Activated T-cell treated with anti-CD3 and anti-CD28 coated beads, Interleukin-2, amount 50 U/mL, for 72 hours (primary cell): ENCODE measurements at places on chromosomes 11 and 22.

DNA sequence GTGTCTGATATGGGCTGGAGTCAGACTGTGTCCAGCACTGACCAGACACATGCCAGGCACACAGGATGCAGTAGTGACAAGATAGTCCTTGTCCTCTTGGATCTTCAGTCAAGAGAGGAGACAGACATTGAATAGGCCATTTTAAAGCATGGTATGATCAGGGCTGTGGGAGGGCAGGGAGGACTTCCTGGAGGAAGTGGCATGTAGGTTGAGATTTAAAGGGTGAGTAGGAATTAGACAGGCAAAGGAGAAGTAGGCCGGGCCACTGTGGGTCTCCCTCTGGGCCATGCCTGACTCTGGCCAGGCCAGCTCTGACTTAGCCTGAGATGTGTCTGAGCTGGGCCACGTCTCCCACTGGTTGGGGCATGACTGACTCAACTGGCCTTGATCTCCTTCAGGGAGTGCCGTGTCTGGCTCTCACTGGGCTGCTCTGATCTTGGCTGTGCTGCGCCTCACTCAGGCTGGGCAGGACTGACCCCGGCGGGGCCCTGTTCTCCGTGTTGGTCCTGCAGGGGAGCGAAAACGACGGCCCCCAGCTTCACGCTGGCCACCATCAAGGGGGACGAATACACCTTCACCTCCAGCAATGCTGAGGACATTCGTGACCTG lies 71.2 kb downstream of the MYO7A start:
- DNase-seq = no peak

- peak; percentile 54 for DNase-seq
These were observed 6.7 kb upstream of the AHNAK start for GRCh38 chr11:62553080-62553838.

DNA sequence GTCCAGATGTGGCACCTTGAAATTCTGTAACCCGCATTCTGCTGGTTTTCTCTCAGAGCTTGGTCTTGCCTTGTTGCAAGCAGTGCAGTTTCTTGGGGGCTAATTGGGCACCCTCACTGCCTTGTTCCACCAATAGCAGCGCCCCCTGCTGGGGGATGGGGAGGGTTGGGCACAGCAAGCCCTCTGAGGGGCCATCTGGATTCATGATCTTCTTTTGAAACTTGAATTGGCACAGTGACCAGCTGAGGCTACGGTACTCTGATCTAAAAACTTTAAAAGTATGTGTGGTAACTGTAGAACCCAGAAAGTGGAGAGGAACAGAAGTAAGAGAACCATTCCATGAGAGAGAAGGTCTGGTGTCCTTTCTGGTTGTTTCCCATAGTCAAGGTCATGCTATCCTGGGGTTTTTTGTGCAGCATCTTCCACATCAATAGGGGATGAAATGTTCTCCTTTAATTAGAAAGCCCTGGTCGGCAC lies 64.2 kb downstream of the MED15 start:
- peak; percentile 64 for DNase-seq

DNA sequence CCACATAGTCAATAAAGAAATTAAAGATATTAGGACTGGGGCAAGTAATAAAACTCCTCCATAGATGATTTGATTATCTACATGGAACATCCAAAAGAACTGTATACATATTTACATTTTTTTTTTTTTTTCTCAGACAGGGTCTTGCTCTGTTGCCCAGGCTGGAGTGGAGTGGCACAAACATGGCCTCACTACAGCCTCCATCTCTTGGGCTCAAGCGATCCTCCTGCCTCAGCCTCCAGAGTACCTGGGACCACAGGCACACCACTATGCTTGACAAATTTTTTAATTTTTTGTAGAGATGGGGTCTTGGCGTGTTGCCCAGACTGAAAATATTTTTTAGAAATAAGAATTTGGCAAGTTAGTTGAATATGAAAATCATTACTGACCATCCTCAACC lies 24.7 kb downstream of the REXO2 start:
- DNase-seq = no peak

DNA sequence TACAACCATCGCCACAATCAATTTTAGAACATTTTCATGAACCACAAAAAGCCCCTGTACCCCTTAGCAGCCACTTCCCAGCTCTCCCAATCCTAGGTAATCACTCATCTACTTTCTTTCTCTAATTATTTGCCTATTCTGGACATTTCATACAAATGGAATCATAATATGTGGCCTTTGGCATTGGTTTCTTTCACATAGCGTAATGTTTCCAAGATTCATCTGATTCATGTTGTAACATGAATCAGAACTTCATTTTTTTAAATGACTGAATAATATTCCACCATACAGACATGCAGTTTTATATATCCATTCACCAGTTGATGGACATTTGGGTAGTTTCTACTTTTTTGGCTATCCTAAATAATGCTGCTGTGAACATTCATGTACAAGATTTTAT lies 56.2 kb upstream of the RCN1 start:
- no peak for DNase-seq

- peak; percentile 72 for DNase-seq
These were observed at the start of gene PGAP2 for GRCh38 chr11:3807909-3808860. TSS of gene PGAP2 (plus strand) at chr11:3808560. CDS start at chr11:3811260, 2,700 bp downstream.

DNA sequence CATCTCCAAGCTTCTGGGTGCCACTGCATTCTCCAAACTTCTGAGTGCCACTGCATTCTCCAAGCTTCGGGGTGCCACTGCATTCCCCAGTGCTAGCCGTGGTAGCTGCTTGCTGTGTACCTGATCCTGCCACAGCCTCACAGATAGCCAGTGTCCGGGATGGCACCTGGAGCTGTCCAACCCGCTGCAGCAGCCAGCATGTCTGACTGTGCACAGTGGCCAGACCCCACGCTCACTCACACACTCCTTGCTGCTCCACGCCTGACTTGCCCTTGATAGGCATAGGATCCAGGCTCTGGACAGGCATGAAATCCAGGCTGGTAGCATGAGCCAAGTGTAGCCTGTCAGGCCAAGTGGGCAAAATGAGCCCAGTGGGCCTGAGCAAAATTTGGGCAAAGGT lies 465.0 kb downstream of the GUCY1A2 start:
- no peak for DNase-seq

GRCh38 chr11:93392867-93393266 lies 62.3 kb downstream of the DEUP1 start:
- no peak for DNase-seq

DNA sequence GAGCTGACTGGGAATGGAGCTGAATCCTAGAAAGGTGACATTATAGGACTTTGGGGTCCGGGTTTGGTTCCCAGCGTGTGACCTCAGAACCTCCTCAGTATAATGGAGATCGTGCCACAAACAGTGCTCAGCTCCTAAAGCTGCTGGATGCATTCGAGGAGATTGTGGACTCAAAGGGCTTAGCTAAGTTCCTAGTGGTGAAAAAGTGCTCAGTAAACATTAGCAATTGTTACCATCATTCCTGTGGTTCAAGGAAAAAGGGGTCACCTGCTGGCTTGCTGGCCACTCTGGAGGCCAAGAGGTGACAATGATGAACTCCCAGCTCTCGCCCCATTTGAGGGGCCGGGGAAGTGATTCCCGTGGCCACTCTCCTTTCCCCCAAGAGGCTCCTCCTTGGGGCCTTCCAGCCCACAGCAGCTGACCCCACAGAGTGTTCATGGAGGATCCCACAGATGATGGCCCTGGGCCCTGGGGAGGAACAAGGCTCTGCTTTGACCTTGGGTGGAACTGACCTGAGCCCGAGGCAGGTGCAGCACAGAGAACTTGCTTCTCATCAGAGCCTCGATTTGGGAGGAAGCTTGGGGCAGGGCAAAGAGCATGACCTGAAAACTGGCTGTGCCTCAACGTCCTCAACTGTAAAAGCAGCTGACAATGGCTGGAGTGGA lies 40.1 kb downstream of the TRIM29 start:
- DNase-seq = no peak

- DNase-seq = no peak
These were observed 66.6 kb upstream of the MPPED2 start for GRCh38 chr11:30652801-30653200.

GRCh38 chr11:6350043-6350442 lies 29.7 kb upstream of the CAVIN3 start:
- DNase-seq = no peak

DNA sequence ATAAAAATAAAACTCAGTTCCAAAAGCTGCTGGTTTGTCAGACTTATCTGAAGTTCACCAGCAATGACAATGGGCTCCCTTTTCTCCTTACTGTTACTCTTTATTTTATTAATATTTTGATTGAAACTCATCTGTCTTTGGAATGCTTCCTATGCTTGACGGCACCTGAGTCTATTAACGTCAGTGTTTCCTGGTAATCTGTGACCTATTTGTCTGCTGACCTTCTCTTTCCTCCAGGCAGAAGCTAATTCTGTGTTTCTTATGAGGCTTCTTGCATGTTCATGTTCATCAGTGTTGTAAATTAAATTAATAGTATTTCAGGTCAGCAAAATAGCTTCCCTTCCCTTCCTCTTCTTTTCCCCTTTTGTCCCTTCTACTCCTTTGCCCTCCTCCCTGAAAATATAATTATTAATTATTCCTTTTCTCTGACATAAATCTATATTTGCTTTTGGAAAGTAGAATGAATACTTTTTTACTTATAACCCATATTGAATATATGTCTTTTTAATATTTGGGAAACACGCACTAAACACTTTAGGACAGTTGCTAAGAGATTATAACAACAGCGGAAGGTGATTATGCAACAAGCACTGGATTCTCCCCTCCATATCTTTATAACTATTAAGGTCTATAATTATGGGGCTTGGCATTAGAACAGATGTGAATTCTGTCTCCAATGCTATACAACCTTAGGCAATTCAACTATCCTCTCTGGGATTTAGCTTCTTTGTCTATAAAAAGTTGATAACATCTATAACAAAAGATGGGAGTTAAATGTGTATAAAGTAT lies 32.1 kb upstream of the PCF11 start:
- DNase-seq = no peak

DNA sequence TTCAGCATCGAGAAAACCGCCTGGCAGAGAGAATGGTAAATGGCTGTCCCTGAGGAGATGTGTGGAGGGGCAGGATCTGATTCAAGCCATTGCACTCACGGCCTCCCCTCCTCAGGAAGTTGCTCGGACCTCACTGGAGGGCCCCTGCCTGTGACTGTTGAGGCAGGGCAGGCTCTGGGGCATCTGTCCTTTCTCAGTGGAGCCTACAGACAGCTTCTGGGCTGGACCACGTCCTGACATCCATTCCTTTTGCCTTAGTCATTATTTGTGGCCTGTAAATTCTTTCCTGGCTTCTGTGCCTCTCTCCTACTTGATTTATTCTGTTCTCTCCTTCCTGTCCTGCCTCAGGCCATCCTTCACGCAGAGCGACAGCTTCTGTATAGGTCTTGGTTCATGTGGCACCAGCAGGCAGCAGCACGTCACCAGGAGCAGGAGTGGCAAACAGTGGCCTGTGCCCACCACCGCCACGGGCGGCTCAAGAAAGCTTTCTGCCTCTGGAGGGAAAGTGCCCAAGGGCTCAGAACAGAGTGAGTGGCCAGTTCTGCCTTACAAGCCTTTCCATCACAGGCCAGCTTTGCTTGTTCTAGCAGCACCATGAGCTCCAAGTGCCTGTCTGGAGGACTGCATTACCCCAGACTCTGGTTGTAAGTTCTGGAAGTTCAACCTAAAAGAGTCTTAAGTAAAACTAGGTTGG lies 59.6 kb downstream of the PISD start:
- DNase-seq = no peak

GRCh38 chr22:23496445-23496833 lies 83.7 kb downstream of the IGLL1 start:
- DNase-seq = no peak

- DNase-seq = no peak
These were observed 140.3 kb upstream of the RAG2 start for GRCh38 chr11:36738292-36738861.

GRCh38 chr22:49016909-49017481 lies 810.7 kb downstream of the BRD1 start:
- no peak for DNase-seq
